Activated T-cell treated with anti-CD3 and anti-CD28 coated beads, Interleukin-2, amount 50 U/mL, for 72 hours (primary cell): ENCODE measurements at places on chromosomes 2 and 18. TPM values are rescaled to one million over a fixed set of nuclear protein-coding genes. Genes with fewer than 3 reads are reported as not detected.

The RAB11FIP5 gene
- 6.6 TPM for total RNA-seq

The PAX8 gene
- total RNA-seq = 4.3 TPM

The ZDBF2 gene
- 19.8 TPM for total RNA-seq

The NPPC gene
- total RNA-seq = 1.1 TPM

The TTR gene
- total RNA-seq = not detected

- DNase-seq = no peak
Measured at GRCh38 chr2:235588750-235589149, 94.9 kb downstream of the AGAP1 start.

- DNase-seq = no peak
Measured at GRCh38 chr2:16709769-16710168, 44.1 kb upstream of the CYRIA start.

DNA sequence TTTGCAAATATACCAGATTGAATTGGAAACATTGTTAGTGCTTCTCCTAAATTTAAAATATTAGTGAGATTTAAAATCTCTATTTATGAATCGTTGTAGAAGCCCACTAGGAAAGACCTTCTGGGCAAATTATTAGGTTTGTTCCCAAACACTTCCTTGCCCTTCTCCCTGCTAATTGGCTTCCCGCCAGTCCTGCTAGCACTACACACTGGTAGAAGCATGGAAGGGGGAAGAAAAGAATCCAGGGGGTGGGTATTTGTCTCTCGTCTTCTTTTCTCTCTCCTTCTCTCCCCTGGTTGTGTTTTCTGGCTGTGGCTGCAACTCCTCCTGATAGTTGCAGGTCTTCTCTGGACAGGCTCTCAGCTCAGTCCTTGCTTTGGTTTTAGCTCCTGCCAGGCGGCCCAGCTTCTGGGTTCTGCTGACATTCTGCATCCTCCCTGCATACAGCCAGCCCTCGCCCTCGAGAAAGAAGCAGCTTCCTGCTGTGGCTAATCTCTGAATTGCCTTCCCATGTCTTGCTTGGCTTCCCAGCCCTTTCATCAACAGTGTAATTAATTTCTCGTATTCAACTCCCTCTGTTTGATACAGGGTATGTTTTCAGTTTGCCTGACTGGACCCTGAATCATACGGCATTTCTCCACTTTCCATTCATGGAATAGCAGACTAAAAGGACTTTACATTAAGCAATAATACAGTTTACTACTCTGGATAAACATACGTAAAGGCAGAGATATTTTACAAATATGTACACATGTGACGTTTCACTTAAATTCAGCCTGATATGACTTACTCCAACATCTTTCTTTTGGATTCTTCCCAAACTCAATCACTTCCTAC lies 6.9 kb upstream of the PARD3B start:
- DNase-seq = no peak

DNA sequence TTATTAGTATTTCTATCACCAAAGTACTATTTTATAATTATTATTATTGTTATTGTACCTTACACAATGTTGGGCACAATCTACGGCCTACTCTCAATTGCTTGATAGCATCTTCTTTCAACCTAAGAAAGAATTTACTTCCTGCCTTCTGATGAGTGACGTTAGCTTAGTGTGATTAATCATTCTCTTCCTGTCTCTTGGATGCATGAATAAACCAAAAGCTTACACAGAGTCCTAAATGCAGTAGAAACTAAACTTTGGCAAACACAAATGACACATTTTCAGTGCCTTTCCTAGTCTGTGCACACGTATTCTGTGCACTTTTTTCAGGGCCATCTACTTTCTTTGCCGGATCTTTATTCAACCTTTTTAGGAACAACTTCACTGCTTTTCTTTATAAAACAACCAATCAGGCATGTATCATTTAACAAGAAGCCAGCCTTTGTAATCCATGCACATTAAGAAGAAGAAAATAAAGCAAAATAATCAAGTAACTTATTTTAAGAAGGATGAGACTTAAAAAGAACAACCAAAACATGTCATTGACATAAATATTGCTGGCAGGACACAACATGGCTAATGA lies 19.1 kb downstream of the TRAK2 start:
- no peak for DNase-seq

DNA sequence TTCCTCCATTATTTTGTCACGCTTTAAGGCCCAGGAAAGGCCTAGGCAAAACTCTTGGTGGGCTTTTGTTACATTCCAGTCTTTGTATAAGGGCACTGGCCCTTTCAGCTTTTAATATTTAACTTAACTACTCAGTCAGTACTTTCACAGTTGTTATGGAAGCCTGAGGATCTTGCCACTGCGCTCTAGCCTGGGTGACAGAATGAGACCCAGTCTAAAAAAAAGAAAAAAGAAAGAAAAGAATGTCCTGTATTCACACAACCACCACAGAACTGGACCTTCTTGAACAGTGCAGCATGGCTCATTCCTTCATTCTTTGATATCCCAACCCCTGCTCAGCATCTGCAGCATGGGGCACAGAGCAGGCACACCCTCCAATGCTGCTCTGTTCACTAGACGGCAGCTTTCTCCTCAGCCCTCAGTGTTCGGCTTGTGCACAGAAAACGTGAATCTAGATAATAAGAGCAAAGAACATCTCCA lies 93.4 kb upstream of the MSH2 start:
- DNase-seq = no peak

GRCh38 chr2:9610781-9611548 lies 19.8 kb downstream of the YWHAQ start:
- DNase-seq = no peak

GRCh38 chr2:102301867-102302362 lies 9.4 kb upstream of the IL1RL1 start:
- peak; percentile 79 for DNase-seq

DNA sequence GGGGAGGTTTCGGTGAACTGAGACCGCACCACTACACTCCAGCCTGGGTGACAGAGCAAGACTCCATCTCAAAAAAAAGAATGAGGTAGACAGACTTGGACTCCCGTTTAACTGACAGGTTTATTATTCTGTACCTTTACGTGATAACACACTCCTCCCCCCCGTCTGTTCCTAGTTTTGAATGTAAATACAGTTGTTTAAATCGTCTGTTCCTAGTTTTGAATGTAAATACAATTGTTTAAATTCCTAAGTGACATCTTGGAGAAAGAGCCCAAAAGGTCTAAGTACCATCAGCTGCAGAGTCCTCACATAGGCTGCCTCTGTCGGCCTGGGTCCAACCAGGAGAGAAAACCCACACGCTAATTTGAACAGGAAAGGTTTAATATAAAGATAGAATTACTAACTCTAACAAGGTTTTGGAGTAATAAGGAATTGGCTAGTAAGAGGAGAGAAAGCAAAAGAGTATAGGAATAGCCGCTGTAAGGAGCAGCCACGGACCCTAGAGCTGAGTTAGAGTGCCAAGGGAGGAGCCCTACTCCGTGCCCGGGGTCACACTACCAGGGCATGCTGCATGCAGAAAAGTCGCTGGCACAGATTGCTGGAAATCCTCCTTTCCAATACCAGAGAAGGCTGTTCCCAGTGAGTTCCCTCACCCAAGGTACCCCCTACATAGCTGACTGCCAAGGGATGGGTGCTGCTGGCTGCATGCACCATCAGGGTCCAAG lies 83.5 kb upstream of the RANBP2 start:
- no peak for DNase-seq

GRCh38 chr2:64624862-64625261 lies 28.9 kb downstream of the SERTAD2 start:
- no peak for DNase-seq

- no peak for DNase-seq
Measured at GRCh38 chr2:188196343-188197008, 95.2 kb upstream of the GULP1 start.

- DNase-seq = no peak
Measured at GRCh38 chr2:66755974-66756373, 321.0 kb downstream of the MEIS1 start.

- no peak for DNase-seq
Measured at GRCh38 chr2:128422571-128422970, 103.9 kb upstream of the HS6ST1 start.

GRCh38 chr2:27442920-27443282 lies 720 bp downstream of the KRTCAP3 start:
- DNase-seq = no peak

GRCh38 chr2:26494891-26495290 lies 17.0 kb upstream of the OTOF start:
- no peak for DNase-seq

DNA sequence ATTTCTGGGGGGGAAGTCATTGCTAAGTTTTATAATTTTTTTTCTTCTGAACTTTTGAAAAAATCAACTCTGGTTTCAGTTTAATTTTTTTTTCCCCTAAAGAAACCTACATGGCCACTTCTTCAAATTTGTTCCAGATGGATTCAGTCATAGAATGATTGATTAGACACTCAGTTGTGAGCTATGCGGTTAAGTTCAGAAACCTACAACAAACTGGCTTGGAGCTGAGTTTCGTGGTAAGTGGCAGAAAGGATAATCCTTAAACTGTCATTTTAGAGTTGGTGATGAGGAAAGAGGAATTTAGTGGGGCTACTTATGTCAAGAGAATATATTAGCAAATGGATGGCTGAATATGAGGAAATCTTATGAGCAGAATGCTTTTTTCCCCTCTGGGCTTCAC lies 23.7 kb downstream of the EFEMP1 start:
- DNase-seq = no peak
